ENCODE measurements at places on chromosomes 5 and 9.

GRCh38 chr5:115544043-115544435, 536 bp downstream of the FEM1C start:
- peak; percentile 37 for DNase-seq

DNA sequence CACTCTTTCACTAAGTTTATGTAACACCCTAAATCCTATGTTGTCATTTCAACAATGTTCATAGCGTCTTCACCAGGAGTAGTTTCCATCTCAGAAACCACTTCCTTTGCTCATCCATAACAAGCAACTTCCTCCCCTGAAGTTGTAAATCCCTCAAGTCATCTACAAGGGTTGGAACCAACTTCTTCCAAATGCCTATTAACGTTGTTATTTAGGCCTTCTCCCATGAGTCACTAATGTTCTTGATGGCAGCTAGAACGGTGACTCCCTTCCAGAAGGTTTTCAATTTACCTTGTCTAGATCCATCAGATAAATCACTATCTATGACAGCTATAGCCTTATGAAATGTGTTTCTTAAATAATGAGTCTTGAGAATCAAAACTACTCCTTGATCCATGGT, 73.3 kb upstream of the TARS1 start:
- DNase-seq = no peak

- no peak for DNase-seq
Measured at GRCh38 chr9:121909111-121909510, 184.0 kb downstream of the TTLL11 start.

GRCh38 chr5:66888613-66889012, 292.4 kb downstream of the MAST4 start:
- DNase-seq = no peak

DNA sequence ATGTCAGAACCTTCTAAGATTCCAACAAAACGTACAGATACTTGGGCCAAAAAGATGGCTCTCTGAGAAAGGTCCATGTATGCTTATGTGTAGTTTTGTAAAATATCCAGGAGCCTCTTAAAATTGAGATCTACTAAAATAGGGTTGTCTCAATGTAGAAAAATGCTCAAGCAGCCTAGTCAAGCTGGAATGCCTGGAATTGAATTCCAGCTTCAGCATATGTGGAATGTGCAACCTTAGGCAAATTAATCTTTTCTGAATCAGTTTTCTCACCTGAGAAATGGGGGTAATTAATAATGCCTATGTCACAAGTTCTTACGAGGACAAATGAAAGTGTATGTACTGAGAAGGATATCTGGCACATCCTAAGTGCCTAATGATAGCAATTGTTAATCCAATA, 662.4 kb downstream of the DTWD2 start:
- DNase-seq = no peak

Measured in T-helper 2 cell treated with Interferon-gamma antibody and Interleukin-4, amounts not matched to agents 5 μg/mL and 100 μg/mL, for 36 hours (primary cell).